ENCODE measurements at places on chromosomes 5 and 9. TPM values are rescaled to one million over a fixed set of nuclear protein-coding genes. Genes with fewer than 3 reads are reported as not detected.

The ADAMTSL2 gene
- total RNA-seq: not detected

- peak overlapping the region; percentile 82 for H3K27ac ChIP-seq
- H3K4me1 ChIP-seq: peaks cover 42% of the 10 kb centered on the region
- H3K4me3 ChIP-seq: peak overlapping the region; percentile 59
- no peak for DNase-seq
- H3K36me3 ChIP-seq: peaks cover 18% of the 10 kb centered on the region
Measured at GRCh38 chr5:125205601-125206225, 459.3 kb upstream of the ZNF608 start.

- no peaks in the 10 kb centered on the region for H3K36me3 ChIP-seq
- no peaks in the 10 kb centered on the region for H3K27me3 ChIP-seq
Measured at GRCh38 chr5:139481122-139481533, 1.4 kb downstream of the STING1 start.

GRCh38 chr5:39109606-39110005, 35.4 kb upstream of the RICTOR start:
- H3K36me3 ChIP-seq: no peaks in the 10 kb centered on the region
- no peaks in the 10 kb centered on the region for H3K4me1 ChIP-seq
- H3K27me3 ChIP-seq: no peaks in the 10 kb centered on the region
- no peak overlapping the region for H3K4me3 ChIP-seq

DNA sequence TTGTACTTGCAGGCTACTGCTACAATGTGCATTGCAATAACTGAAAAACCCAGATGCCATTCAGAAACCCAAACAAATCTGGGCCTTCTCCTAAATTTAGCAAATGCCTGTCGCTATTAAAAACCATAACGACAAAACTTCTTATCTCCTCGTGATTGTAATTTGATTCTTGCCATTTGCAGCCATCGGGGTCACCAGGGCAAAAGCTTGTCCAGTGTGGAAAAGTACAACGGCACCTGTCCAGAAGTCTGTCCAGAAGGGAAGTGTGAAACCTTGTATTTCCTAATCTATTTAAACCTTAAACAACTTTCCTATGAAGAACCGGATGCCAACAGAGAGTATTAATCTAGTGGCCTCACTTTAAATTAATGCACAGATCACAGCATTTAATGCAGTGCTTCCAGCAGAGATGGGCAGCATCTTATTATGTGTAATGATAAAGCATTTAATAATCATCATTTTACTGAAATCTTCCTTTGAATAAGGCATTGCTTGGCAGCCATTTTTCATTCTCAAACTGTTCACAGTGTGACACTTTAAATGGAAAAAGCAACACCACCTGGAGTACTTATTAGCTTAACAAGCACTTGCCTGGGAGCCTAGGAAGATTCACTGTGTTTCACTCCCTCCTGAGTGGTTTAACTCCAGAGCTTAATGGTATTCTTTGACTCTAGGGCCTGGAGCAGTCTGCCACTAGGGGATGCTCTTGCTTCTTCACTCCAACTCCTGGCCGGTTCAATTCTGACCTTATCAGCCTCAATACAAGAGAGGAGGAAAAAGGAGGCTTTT, 4.9 kb upstream of the C7 start:
- H3K4me1 ChIP-seq: no peaks in the 10 kb centered on the region
- H3K4me3 ChIP-seq: no peak overlapping the region
- no peak overlapping the region for H3K27ac ChIP-seq
